ENCODE measurements at places on chromosomes 4 and X.

GRCh38 chr4:155948541-155948940 is 5.1 kb downstream of the CTSO start:
- DNase-seq: no peak

- DNase-seq: no peak
These were observed 2.2 kb upstream of the HTR2C start for GRCh38 chrX:114581528-114582263.

DNA sequence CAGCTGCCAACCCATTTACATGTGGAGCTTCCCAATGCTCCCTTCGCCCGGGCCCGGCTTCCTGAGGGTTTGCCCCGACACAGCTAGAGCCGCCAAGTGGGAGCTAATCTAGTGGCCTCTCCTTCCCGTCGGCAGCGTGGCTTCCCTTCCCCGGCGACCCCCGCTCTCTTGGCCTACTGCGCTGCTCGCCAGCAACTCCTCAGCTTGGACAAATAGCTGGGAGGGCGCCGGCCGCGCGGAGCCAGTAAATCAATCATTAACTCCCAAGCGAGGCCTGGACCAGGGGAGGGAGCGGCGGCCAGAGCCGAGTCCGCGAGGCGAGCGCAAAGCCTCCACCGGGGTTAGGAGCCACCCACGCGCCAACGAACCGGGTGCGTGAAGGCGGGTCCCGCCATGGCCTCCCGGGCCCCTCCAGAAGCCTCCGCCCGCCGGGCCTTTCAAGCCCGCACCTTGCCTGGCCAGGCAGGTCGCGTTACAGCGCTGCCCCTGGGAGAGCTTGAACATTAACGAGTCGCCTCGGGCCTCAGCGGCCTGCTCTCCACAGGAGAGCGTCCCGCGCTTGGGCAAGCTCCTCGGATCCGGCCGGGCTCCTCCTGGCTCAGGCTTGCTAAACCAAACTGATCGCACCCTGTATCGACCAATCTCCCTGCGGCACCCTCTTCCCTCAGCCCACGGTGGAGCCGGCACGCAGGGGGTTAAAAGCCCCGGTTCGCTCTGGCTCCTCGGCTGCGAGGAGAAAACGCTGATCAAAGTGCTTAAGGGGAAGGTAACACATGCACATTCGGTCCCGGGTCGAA is 10.6 kb upstream of the BCOR start:
- no peak for DNase-seq

- DNase-seq: no peak
These were observed 33.9 kb downstream of the SEC24D start for GRCh38 chr4:118801895-118802575.

DNA sequence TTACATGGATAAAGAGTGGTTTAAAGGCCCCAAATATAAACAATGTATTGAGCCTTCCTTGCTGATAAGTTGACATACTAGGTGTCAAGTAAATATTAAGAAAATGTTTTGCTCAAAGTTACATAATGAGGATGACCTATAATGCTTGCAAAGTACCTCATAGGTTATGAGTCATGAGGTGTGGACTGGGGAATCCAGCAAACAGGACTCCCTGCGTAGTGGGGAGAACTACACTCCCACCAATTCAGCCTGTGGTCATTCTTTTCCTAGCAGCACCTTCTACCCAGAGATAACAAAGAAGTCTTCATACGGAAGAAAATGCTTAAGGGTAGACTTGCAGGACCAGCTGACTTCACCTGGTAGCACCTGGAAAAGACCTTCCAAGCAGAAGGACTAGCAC is 418.9 kb upstream of the CPEB2 start:
- DNase-seq: no peak

GRCh38 chrX:45322820-45323219 is 122.1 kb upstream of the DIPK2B start:
- DNase-seq: peak; percentile 40
